ENCODE measurements at places on chromosomes 3 and 15.

- DNase-seq = peak; percentile 97
Measured at GRCh38 chr3:118501152-118501551, 533.5 kb downstream of the IGSF11 start.

GRCh38 chr3:122628567-122628966 is 51.1 kb downstream of the PARP15 start:
- DNase-seq = no peak

DNA sequence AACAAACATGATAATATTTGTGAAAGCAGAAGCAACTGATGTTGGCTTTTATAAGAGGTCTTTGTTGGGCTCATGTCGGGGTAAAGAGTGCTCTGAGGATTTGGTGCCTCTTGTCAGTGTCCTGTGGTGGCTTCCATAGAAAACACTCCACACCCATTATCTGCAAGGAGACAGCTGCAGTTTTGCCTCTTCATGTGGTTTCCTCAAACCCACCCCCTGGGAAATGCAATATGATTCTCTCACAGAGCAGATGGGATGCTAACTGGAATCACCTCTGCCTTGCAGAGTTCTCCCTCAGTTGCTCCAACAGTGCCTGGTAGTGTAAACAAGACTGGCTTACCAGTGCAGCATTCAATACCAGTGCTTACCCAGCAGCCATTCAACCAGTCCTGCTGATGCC is 771.4 kb upstream of the CFAP20DC start:
- DNase-seq = no peak

- DNase-seq = no peak
Measured at GRCh38 chr3:112897791-112898190, 51.1 kb upstream of the CD200R1L start.

DNA sequence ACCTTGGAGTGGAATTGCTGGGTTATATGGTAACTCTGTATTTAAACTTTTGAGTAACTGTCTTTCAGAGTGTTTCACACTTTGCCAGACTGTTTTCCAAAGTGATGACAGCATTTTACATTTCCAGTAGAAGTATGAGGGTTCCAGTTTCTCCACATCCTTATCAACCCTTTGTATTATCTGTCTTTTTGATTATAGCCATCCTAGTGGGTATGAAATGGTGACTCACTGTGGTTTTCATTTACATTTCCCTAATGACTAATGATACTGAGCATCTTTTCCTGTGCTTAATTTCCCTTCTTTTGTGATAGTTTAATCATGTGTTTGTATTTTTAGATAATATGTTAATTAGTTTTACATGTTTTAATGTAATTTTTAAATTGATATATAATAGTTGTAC is 138.1 kb upstream of the DAZL start:
- no peak for DNase-seq

GRCh38 chr3:152204218-152204617 is 64.5 kb upstream of the MBNL1 start:
- DNase-seq = no peak

GRCh38 chr15:60313906-60314305 is 83.9 kb downstream of the ANXA2 start:
- no peak for DNase-seq

GRCh38 chr3:152564459-152564858 is 270.5 kb upstream of the P2RY1 start:
- DNase-seq = no peak

DNA sequence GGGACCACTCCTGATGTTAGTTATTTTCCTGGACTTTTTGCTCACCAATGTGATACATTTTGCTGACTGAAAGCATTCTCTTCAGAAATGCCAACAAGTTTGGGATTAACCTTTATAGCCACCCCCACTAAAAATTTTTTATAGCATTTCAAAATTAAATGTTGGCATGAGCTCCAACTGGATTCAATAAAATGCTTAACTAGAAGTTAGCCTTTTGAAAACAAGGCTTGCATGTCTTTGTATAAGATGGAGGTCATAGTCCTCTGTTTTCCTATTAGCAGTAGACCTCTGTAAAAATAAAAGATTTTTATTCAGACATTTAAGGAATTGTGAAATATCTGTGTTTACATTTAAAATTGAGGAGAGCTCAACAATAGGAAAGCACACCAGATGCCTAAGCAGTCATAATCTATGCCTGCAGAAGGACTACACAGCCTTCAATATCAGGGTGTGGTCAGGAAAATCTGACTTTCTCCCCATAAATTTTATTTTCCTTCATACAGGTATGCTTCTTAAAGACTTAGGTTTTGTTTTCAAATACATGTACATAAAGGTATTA is 87.2 kb downstream of the DNAJC13 start:
- no peak for DNase-seq

DNA sequence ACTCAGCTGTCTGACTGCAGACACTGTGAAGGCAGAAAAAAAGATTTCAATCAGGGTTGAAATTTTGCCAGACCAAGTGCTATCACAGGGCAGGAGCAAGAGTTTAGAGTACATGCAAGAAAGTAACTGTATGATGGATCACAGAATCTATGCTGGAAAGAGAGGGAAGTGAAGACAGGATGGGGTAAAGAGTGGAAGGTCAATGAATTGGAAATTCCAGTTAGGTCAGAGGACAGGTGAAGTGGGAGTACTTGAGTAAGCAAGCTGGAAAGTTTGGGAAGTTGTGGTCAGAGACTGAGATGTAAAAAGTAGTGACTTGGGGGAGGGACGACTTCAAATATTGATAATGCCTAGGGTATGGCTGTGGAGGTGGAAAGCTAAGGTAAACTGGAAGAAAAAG is 7.2 kb downstream of the SPG11 start:
- DNase-seq = no peak

GRCh38 chr3:56055546-56055945 is 412.7 kb downstream of the ERC2 start:
- no peak for DNase-seq

GRCh38 chr15:42919308-42919707 is 1.3 kb downstream of the TTBK2 start:
- DNase-seq = no peak

- no peak for DNase-seq
Measured at GRCh38 chr3:143145906-143146305, 26.3 kb downstream of the CHST2 start.

- DNase-seq = no peak
Measured at GRCh38 chr3:2078821-2079220, 19.8 kb upstream of the CNTN4 start.

DNA sequence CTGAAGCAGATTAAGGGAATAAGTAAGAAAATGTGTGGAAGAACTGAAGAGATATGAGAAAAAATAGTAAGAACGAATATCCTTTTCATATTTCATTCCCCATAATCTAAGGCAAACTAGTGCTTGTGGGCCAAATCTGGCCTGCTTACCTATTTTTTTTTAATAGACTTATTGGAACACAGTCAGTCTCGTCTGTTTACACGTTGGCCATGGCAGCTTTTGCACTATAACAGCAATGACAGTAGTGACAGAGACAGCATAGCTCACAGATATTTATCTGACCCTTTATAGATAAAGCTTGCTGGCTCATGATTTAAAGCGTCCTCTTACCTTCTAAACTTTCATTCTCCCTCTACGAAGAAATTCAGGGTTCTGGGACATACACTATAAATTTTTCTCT is 50.0 kb upstream of the CDAN1 start:
- DNase-seq = no peak

- DNase-seq = no peak
Measured at GRCh38 chr3:150146991-150147761, 176.5 kb upstream of the PFN2 start.

DNA sequence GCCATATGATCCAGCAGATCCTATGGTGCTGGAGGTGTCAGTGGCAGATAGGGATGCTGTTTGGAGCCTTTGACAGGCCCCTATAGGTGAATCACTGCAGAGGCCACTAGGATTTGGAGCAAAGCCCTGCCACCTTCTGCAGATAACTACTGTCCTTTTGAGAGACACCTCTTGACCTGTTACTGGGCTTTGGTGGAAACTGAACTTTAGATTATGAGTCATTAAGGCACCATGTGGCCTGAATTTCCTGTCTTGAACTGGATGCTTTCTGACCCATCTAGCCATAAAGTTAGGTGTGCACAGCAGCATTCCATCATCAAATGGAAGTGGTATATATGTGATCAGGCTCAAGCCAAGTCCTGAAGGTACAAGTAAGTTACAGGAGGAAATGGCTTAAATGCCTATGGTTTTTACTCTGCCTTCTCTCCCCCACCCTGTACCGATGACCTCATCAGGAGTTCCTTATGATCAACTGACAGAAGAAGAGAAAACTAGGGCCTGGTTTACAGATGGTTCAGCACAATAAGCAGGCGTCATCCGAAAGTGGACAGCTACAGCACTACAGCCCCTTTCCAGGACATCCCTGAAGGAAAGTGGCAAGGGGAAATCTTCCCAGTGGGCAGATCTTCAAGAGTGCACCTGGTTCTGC is 565.6 kb upstream of the AGTR1 start:
- DNase-seq = no peak

GRCh38 chr3:165513715-165514701 is 317.8 kb upstream of the SLITRK3 start:
- no peak for DNase-seq

DNA sequence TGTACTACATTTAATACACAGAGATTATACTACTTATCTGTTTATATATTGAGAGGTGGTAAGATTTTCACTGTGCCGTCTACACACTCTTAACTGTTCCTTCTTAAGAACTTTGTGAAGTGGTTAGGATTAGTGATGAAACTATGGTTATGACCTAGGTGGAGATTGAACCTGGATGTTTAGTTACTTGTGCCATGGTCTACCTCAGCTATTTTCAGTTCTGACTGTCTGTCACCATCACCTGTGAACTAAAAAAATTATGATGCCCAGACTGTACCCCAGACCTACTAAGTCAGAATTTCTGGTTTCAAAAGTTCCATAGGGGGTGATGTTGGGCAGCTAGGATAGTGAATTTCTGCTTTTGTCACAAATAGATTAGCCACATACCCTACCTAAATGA is 6.4 kb downstream of the RASA2 start:
- DNase-seq = no peak

GRCh38 chr3:5384557-5385236 is 197.2 kb downstream of the EDEM1 start:
- DNase-seq = no peak

GRCh38 chr3:97882975-97883598 is 61.3 kb downstream of the CRYBG3 start:
- no peak for DNase-seq
